T-cell (primary cell): ENCODE measurements at places on chromosomes 3 and 15.

DNA sequence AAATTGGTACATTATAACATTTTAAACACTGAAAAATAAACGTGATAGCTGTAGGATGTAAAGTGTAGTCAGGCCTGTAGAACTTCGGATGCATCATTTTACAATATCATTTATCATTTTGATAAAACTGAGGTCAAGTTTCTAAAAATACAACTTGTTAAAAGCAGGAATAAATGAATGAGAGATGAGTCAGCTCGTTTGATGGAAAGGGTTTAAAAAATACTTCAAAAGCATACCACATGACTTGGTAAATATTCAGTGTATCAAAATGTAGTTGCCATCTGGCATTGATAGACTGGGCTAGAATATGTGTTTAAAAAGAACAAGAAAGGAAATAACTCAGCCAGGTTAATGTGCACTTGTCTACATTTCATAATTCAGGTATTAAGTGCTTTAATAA is 357.0 kb downstream of the TIGIT start:
- no peaks in the 10 kb centered on the region for H3K4me1 ChIP-seq
- no peak for DNase-seq
- no peaks in the 10 kb centered on the region for H3K36me3 ChIP-seq
- H3K27ac ChIP-seq: no peak overlapping the region

DNA sequence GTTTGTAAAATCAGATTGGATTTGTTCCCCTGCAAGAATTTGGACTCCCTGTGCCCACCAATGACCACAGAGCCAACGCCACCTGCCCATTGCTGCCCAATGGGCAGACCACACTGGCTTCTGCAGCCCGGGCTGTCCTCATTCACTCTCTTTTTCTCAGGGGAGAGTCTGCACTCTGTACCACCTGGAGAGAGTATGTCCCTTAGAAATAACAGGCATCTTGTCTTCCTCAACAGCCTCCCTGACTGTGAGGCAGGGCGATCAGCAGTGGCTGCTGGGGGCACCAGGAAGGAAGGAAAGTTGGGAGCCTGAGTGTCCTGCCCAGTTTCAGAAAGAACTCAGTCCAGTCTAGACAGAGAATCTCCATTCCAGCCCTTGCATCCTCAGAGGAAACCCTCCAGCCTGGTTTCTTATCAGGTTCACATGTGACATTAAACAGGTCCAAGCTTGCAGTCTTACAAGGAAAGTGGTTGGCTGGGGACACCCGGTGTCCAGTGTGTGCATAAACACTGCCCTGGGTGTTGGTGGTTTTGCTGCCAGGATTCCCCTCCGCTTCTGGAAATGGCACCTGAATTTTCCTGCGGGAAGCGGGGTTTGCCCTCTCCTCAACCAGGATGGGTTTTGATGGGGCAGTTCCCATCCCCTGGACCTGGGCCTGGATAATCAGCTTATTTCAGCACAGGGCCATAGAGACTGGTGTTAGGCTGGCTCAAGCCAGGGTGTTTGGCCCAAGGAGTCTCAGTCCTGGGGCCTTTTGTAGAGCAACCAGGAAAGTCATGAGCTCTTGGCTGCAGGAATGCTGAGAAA is 37.2 kb downstream of the SSUH2 start:
- no peaks in the 10 kb centered on the region for H3K36me3 ChIP-seq
- H3K27ac ChIP-seq: no peak overlapping the region
- no peak for DNase-seq
- no peaks in the 10 kb centered on the region for H3K27me3 ChIP-seq
- no peak overlapping the region for H3K4me3 ChIP-seq

DNA sequence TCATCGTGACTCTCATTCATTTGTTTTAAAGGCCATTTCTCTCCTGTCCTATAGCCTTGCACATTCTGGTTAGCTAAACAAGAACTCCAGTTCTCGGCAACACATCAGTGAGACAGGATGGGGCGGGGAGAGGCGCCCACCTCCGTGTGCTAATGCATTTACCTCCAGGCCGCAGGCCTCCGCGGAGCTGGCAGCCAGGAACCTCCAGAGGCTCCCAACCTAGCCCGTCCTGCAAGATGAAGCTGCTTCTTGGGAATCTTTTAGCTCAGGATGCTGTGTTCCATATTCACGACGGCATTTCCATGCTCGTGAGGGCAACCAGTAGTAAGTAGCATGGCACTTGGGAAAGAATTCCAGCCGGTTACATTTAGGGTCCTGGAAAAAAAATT is 47.9 kb downstream of the RGMA start:
- no peak overlapping the region for H3K4me3 ChIP-seq
- H3K27ac ChIP-seq: no peak overlapping the region
- no peaks in the 10 kb centered on the region for H3K36me3 ChIP-seq
- H3K4me1 ChIP-seq: no peaks in the 10 kb centered on the region
- no peak for DNase-seq

GRCh38 chr3:14444380-14444779 is 42.0 kb downstream of the SLC6A6 start:
- peaks cover 26% of the 10 kb centered on the region for H3K4me1 ChIP-seq
- no peaks in the 10 kb centered on the region for H3K27me3 ChIP-seq
- DNase-seq: no peak
- H3K4me3 ChIP-seq: no peak overlapping the region

DNA sequence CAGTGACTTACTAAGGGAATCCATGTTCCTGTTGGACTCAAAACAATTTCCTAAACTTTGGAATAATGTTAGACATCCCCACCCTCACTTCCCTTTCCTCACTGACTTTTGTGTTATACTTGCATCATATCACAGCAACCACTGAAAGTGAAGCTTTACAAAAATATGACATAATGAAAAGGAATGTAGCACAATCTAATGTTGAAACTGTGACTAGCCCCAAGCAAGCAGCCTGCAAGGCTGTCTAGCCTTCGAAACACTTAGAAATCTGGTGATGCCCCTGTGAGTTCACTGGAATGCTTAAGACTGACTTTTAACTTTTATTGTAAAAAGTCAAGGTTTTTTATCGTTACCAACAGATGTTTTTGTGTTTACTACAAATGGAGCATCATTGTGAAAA is 203.7 kb upstream of the ZNF385D start:
- no peak overlapping the region for H3K27ac ChIP-seq
- no peak for DNase-seq
- H3K27me3 ChIP-seq: no peaks in the 10 kb centered on the region
- H3K4me1 ChIP-seq: no peaks in the 10 kb centered on the region
